T-cell (primary cell): ENCODE measurements at places on chromosomes 4 and X.

- no peak for DNase-seq
These were observed 31.5 kb upstream of the HTRA3 start for GRCh38 chr4:8238036-8238511.

- no peak for DNase-seq
These were observed 342.6 kb downstream of the ARHGAP10 start for GRCh38 chr4:148074462-148074861.

DNA sequence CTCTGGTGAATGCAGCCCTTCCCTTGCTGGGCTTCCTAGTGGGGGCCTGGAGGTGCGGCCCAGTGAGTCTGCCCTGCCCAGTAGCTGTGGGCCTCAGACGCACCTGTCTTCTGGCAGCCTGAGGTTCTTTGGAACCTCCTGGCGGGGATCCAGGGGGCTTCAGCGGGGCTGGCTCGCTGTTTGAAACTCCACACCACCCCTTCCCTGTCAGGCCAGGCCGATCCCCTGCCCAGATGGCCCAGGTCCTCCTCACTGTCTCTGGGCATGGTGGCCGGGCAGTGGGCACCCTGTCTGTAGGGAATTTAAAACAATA is 10.7 kb upstream of the NKX1-1 start:
- no peak for DNase-seq

- DNase-seq: no peak
These were observed 23.1 kb upstream of the PROM1 start for GRCh38 chr4:16106956-16107355.

- no peak for DNase-seq
These were observed 140.4 kb downstream of the SLC10A7 start for GRCh38 chr4:146381263-146381872.

GRCh38 chr4:105710678-105711077 is 2.1 kb downstream of the GSTCD start:
- no peak for DNase-seq

GRCh38 chrX:275476-275966 is 5.7 kb upstream of the PLCXD1 start:
- DNase-seq: no peak

DNA sequence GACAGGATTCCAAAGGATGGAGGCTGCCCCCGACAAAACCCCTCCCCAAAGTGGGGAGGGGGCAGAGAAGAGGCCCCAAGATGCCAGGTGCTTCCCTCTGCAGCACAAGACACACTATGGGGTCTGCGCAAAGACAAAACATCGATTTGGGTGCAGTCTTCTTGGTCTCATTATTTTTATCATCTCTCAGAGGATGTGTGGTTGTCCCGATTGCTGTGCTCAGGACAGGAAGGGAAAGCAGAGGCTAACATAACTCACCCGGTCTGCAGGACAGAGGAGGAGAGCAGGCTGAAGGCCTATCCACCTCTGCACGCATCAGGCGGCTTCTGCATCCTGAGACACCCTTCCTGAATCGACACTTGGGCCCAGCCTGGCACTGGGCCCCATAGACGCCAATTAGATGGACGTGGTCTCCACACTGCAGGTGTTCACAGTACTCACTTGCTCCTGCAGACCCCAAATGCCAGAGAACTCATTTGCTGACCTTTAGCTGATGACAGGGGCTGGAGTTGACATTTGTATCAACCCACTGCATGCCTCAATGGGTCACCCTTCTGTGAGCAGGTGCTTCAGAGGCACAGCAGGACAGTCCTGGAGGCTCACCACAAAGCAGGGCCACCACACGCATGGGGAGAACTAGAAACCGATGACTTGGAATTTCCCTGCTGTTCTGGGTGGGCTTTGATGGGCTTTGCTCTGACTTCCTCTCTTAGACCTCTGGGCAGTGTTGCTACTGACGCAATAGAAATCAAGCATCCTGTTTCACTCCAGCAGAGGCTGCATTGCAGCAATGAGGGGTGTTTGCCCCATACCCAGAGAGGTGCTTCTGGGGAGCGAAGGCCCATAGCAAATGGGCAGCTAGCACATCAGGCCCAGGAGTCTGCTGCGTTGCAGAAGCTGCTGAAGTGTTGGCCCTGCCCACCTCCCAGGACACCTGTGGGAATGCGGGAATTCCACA is 96.3 kb upstream of the ENPP6 start:
- no peak for DNase-seq

DNA sequence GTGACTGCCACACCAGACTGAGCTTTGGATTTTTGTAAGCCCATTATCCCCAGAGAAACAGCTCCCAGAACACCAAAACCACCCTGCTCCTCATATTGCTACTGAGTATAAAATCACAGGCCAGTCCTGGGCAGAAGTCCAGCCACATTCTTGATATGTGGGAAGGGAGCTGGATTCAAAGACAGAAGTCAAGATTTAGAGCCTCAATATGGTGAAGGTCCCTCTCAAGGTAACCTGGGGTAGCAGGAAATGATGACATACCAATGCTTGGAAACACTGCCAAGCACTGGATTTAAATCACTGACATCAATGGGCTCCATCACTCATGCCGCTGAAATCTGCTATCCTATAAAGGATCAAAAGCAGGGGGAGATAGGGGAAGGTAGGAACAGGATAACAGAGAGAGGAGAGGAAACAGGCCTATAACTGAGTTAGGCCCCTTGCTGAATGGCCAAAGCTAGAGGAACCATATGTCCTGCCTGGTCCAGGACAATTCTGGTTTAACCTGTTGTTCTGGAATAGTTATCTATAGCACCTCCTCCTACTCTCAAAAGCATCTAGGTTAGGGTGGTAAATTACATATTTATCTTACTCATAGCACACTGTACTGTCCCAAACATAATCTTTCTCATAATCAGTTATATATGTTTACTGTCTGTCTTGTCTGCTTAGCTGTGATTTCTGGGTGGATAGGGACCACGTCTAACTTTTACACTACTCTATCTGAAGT is 83.7 kb upstream of the NHS start:
- DNase-seq: no peak
